ENCODE measurements at places on chromosomes 6 and 20.

DNA sequence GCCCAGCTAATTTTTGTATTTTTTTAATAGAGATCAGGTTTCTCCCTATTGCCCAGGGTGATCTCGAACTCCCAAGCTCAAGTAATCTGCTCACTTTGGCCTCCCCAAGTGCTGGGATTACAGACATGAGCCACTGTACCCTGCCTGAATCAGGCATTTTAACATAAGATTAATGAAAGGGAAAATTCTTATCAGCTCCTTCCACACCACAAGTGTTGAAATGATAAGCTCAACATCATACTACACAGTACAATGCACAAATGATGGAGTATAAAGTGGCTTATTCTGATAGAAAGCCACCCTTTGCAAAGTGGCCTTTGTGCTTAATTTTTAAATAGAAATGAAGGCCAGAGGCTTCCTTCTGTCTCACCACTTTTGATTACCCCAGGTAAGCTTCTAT is 71.3 kb upstream of the MCHR2 start:
- DNase-seq: no peak

GRCh38 chr6:113344969-113345368 is 512.2 kb upstream of the MARCKS start:
- no peak for DNase-seq

- DNase-seq: no peak
These were observed 718.7 kb upstream of the ADGRB3 start for GRCh38 chr6:67916399-67916798.

GRCh38 chr6:166588691-166589336 is 2.3 kb upstream of the RAMACL start:
- no peak for DNase-seq

DNA sequence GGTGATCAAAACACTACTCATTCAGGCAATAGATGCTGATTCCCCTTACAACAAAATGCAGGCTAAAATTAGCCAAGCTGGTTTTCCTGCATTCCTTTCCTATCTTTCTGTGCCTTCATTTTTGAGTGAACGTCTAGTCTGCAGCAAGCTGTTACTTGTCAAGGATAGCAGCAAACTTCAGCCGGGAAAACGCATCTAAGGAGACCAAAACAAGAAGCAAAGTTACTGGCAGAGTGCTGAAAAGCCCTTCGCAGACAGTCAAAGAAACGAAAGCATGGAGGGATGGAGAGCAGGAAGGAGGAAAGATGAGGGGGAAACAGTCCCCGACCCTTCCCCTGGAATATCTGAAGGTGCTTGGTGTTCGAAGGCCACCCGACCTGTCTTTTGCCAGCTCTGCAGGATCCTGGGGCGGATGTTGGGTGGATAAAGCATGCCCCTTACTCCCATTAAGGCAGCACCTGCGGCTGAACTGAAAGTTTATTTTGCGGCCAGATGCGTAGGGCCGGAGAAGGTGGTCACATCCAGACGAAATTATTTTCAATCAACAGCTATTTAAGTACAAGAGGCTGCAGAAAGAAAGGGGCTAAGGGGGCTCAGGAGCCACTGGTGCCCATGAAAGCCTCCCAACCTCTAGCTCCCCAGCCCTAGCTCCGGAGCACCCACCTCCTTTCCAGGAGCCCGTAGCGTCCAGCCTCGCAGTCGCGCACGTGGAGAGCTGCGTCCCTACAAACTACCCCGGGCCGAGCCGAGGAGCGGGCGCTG is 538 bp downstream of the FERMT1 start:
- no peak for DNase-seq

Data from substantia nigra (tissue), 51 donors.